ENCODE measurements at places on chromosomes 5 and 9.

GRCh38 chr9:138123086-138123485 lies 245.5 kb downstream of the CACNA1B start:
- no peak for DNase-seq

DNA sequence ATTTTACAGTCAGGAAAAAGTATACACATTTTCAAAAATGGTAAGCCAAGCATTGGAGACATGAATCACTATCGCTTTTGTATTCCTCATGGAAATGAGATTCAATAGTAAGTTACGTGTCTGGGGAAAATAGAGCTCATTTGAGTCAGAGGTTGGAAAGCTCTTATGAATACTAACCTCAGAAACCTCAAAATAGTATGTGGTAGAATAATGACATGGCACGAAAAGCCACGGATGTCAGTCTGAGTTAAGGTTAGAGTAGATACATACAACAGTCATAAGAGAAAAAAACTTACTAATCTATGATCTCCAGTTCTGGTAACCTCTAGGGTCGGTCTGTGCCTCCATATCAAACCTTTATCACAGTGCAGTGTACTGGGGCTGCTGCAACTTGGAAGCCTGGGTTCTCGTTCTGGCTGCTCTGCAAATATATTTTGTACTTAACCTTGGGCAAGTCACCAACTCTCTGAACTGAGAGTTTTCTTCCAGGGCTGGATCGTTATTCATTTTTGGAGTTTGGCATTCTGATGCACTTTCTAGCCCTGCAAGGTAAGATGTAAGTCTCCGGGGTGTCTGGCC lies 31.8 kb downstream of the MAP1B start:
- peak; percentile 91 for DNase-seq

GRCh38 chr5:73883646-73884045 lies 257.6 kb downstream of the ARHGEF28 start:
- peak; percentile 62 for DNase-seq

GRCh38 chr9:21750021-21750735 lies 52.3 kb upstream of the MTAP start:
- DNase-seq = peak; percentile 63

DNA sequence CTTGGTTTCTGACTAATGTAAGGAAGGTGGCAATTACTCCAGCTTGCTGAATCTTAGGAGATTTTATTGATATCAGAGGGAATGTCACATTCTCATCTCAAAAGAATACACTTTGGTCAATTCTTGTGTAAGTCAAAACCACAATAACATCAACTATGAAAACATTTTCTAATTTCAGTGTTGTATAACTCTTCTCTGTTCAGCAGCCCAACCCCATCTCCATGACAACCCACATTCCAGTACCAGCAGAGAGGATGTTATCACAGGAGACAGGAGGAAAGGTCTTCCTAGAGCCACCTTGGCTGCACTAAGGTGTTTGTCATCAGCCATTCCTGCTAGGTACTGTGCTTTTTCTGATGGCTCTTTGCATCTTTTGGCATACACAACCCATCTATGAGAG lies 529.1 kb upstream of the BRINP1 start:
- no peak for DNase-seq

- DNase-seq = peak; percentile 74
Measured at GRCh38 chr5:61051267-61051666, 106.3 kb downstream of the NDUFAF2 start.

DNA sequence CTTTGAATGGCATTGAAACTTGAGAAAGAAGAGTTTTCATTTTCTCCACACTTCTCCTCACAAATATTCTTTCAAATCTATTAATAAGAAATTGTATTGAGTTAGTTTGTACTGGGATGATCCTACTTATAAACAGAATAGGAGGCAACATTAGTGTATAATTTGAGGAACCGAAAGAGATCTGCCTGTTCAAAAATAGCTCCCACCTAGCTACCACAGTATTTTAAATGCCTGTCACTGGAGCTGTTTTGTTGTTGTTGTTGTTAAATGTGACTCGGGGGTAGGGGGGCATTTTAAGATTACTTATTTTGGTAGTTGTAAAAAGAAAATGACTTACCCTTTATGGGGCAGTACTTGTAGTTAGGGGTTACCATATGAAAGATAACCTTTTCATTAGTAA lies 20.1 kb upstream of the HAPLN1 start:
- no peak for DNase-seq

DNA sequence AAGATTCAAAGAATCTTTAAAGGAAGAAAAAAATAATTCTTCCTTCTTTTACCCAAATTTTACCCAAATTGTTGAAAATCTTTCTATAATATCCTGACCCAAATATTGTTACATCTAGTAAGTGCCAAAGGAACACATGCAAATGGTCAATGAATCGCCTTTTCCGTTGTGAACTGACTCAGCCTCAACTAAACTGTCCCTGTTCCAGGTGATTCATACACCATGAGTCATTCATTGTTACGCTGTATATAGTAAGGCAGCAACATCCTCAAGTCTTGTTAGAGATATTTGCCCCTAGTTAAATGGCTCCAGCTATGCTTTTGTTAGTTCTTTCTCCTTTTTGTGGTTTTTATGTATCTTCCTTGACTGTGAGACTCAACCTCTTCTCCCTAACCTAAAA lies 9.7 kb downstream of the PTGER4 start:
- peak; percentile 96 for DNase-seq
